Stimulated activated CD4-positive, alpha-beta T cell treated with anti-CD3 and anti-CD28 coated beads, Interleukin-1b, Interleukin-23, amount 100 ng/mL, for 1 hour (primary cell): ENCODE measurements at places on chromosomes 16 and 17.
A peak's percentile ranks its signal among the peaks of the same experiment; 100 is the strongest.

- no peak for DNase-seq
Measured at GRCh38 chr16:2008631-2009163, 924 bp downstream of the ZNF598 start.

GRCh38 chr17:13477180-13477611 lies 124.5 kb downstream of the HS3ST3A1 start:
- DNase-seq, result no peak

GRCh38 chr16:19437280-19437679 lies 19.6 kb downstream of the TMC5 start:
- no peak for DNase-seq

DNA sequence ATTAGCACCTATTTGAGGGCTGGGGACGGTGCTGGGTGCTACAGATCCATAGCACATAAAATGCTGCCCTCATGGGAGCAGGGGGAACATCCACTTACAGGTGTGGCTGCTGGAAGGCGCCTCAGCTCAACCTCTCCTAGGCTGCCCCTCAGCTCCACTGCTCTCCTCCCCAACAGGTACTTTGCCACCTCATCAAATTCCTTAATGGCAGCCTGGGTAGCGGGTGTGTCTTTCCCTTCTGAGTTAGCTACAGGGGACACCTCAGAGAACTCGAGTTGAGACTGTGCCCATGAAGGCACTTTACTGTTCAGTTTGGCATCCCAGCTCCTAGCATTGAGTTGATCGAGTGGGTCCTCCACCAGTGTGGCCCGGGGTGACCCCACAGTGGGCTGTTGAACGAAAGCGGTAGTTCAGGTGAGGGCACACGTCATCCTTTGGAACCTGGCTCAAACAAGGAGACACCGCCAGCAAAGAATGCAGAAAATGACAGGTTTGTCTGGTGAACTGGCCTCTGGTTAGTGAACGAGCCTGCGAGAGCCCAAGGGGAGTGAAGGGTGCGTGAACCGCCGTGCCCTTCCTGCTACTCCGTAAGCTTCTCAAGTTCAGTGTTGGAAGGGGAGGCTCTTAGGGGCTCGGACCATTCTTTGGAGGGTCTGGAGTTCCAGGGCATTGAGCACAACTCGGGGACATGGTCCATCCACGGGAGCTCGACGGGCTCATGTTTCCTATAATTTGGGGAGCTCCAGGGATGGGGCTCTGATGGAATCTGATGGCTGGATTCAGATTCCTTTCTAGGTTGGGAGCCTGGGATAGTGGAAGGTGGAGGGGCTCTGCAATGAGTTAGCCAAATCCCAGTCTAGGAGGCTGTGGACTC lies 3.5 kb upstream of the CMIP start:
- no peak for DNase-seq

- no peak for DNase-seq
Measured at GRCh38 chr16:64250866-64251265, 871.0 kb downstream of the CDH11 start.

GRCh38 chr17:61734466-61734865 lies 128.9 kb downstream of the BRIP1 start:
- no peak for DNase-seq

DNA sequence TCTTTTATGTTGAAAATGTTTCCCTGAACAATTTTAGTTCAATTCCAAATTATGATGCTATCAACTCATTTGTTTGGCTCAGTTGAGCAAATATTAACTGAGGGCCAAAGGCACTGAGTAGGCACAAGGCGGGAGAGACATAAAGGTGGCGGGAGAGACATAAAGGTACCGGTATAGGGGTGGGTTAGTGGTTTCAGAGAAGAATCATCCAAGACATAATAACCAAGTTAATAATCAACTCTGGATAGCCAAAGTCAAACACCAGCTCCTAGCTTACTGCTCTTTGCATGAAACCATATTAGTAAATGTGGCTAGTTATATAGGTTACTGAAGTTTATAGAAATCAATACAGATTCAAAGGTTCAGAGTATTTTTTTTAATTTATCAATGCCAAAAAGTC lies 91.7 kb downstream of the RPGRIP1L start:
- DNase-seq, result no peak

DNA sequence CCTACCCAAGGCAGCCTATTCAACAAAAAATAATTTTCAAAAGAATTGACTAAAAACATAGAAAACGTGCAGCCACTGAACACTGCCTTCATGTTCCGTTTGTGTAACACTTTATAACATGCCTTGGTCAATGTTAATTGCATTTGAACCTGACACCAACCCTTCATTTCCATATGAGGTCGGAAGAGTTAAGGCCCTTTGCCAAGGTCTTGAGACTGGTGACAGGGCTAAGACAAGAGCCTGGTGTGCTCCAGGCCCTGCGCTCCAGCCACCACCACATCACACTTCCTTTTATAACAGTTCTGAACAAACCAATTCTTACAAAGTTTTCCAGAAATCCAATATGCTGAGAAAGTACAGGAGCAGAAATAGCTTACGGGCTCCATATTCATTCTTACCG lies 4.2 kb downstream of the BBS2 start:
- no peak for DNase-seq

DNA sequence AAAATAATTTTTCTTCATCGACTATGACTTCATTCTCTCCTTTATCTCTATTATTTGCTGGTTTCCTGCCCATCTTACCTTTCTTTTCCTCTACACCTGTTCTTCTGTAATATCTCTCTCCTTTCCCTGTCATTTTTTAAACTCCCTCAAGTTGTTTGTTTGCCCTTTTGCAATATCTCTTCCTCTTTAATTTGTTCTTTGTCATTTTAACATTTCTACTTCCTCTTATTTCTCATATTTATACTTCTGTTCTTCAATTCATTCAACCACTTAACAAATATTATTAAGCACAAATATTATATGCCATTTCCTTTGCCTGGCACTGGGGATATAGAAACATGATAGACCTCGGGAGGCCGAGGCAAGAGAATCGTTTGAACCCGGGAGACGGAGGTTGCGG lies 22.6 kb downstream of the MAP3K3 start:
- DNase-seq, result no peak

DNA sequence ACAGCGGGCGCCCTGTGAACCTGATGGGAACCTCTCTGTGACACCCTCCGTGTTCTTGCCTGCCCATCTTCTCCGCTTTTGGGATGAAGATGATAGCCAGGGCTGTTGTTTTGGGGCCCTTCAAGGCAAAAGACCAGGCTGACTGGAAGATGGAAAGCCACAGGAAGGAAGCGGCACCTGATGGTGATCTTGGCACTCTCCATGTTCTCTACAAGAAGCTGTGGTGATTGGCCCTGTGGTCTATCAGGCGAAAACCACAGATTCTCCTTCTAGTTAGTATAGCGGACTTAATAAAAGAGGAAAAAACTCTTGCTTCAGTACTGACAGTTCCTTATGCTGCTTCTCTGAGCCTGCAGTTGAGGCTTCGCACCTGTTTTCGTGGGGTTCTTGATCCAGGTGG lies 10.5 kb downstream of the CDK5RAP3 start:
- DNase-seq, result no peak

- no peak for DNase-seq
Measured at GRCh38 chr16:48441863-48442279, 56.7 kb upstream of the SIAH1 start.

DNA sequence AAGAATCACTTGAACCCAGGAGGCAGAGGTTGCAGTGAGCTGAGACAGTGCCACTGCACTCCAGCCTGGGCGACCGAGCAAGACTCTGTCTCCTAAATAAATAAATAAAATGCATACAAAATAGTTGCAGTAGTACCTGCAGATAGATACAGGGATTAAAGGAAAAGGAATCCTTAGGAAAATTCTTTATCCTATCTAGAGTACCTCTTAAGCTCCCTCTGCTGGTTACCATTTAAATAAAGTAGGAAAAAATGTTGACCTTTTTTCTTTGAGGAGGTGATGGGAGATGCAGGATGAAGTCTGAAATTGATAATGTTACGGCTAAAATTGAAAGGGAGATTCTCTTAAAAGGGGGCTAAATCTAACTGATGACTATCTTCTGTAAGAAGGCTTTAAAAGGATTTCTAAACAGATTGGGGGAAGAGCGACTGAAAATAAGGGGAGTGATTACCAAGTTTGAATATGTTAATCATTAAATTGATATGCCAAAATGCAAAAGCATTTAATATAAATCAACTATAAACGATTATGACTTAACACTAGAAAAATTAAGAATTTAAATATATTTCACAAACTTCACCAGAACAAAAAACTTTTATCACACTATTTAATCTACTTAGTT lies 29.4 kb downstream of the C16orf87 start:
- no peak for DNase-seq

- DNase-seq, result no peak
Measured at GRCh38 chr17:77208217-77208808, 67.5 kb downstream of the SEC14L1 start.

GRCh38 chr17:18257268-18257981 lies 1.1 kb downstream of the FLII start:
- no peak for DNase-seq

- DNase-seq, result no peak
Measured at GRCh38 chr17:27294689-27295630, 1.0 kb downstream of the WSB1 start.

GRCh38 chr17:48429638-48430586 lies at the start of gene SKAP1:
Gene SKAP1, minus strand, starts transcription at chr17:48430214.
- peak; percentile 40 for DNase-seq

- DNase-seq, result no peak
Measured at GRCh38 chr17:17937958-17938357, 34.2 kb downstream of the TOM1L2 start.

- DNase-seq, result no peak
Measured at GRCh38 chr16:21101631-21102420, 48.8 kb downstream of the DNAH3 start.

DNA sequence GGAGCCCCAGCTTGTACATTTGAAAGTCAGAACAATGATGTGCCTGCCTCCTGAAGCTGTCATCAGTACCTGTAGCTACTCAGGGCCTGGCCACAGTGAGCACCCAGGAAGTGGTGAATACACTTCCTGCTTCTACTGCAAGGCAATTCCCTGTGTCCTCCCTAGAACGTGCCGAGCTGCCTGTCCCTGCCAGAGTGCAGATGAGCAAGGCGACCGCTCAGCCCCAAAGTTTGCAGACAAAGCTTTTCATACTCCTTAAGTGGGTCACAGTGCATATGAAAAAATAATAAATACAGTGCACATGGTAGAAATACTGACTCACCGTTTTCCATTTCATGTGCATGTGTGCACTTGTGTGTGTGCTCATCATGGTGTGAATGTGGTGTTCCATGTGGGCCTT lies 77.3 kb downstream of the MPRIP start:
- no peak for DNase-seq

DNA sequence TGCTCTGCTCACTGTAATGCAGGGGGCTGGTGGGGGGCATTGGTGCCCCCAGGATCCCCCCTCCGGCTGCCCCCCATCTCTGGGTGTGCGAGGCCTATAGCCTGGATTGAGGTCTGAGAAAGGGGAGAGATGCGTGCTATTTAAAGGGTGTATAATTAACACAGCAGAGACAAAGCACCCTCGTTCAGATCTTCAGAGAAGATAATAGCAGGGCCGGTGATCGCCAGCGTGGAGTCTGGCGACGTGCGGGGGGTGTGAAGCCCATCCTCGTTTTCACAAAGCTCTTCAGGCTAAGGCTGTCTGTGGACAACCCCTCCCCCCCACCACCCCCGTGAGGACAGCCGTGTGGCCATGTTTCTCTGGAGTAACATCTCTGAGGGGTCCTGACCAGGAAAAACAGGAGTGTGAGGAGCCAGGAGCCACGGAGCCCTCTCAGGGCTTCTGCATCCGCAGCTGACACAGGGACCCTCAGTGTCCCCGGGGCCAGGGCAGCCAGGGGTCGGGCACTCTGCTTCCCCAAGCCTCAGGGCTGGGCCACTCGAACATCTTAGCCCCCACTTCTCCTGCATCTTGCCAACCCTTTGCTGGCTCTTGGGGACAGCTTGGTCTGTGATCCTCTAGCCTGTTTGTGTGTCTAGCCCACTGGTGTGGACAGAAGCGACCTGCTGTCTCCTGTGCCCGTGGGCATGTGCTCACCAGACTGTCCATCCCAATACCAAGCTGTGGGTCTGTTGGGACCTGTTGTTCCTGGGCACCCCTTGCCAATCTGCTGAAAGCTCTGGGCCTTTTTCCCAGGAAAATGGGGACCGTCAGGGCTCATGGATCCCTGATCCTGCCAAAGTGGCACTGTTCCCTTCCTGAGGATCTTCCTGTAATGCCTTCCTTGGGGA lies 58.9 kb downstream of the BAIAP2 start:
- DNase-seq, result no peak

GRCh38 chr17:81651692-81652091 lies 4.7 kb downstream of the PDE6G start:
- DNase-seq, result no peak

DNA sequence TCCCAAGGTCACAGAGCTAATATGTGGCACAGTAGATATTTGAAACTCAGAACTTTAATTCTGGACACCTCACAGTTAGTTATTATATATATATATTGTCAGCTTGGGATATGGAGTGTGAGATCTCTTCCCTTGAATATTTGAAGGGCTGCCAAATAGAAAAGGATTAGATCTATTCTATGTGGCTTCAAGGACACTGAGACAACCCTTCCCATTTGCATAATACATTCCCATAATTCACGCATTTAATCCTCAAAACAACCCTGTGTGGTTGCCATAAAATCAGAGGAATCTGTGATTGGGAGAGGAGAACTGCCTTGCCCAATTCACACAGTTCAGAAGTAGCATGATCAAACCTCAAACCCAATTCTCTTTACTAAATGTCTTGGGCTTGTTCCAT lies 365.8 kb upstream of the DYNLRB2 start:
- DNase-seq, result no peak

DNA sequence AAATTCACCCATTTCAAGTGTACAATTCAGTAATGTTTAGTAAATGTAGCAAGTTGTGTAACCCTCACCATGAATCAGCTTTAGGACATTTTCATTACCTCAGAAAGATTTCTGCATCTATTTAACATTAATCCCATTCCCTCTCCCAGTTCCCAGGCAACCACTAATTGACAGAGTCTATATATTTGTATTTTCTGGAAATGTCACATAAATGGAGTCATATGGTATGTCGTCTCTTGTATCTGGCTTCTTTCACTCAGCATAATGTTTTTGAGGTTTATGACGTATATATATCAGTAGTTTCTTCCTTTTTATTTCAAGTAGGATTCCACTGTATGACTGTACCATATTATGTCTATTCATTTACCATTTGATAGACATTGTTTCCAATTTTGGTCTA lies 199.8 kb downstream of the CYB561 start:
- DNase-seq, result no peak

DNA sequence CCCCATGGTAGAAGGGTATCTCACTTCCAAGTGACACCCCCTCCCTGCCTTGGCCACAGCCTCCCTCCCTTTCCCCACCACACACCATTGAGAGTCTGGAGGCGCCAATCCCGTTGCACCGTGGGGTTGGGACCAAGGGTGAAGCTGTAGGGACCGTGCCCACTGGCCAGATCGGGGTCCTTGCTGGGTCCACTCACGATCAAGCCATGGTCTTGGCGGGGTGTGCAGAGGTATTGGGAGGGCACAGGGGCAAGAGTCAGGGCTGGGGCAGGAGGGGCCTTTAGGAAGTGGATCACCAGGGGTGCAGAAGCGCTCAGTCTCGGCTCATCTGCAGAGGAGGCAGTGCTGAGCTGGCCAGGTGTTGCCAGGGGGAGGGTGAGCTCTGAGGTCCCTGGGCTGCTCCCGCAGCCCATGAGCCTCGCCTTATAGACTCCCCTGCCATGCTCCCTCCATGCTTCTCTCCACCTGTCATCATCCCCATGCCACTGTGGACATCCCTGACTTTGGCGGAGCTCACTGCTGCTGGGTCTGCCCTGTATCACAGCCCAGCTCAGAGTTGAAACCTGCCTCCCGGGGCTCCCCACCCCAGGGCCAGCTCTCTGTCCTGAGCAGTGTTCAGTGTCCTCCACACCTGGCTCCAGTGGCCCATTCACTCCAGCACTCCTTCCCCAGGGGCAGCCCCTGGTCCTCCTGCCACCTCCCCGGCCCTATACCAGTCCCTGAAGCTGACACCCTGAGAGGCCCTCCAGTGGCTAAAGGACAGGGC lies 8.3 kb downstream of the CDH16 start:
- DNase-seq, result no peak
